MM.1S (cell line): ENCODE measurements at places on chromosomes 4 and X.

DNA sequence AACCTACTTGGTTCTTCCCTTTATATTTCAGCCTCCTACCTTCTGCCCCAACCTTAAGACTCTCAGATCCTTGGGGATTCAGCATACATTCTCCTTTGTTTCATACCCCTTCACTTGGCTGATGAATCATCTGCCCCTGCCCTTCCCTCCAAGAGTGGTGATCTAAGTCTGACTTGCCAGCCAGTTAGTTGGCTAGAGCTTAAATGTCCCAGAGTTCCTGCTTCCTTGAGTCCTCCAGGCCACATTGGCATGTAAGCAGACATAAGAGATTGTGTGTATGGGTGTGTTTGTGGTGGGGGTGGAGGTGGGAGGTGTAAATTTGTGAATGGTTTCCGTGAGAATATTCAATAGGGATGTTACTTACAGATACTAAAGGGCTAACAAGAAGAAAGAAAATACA, 3.7 kb upstream of the TEX13D start:
- DNase-seq, result no peak

DNA sequence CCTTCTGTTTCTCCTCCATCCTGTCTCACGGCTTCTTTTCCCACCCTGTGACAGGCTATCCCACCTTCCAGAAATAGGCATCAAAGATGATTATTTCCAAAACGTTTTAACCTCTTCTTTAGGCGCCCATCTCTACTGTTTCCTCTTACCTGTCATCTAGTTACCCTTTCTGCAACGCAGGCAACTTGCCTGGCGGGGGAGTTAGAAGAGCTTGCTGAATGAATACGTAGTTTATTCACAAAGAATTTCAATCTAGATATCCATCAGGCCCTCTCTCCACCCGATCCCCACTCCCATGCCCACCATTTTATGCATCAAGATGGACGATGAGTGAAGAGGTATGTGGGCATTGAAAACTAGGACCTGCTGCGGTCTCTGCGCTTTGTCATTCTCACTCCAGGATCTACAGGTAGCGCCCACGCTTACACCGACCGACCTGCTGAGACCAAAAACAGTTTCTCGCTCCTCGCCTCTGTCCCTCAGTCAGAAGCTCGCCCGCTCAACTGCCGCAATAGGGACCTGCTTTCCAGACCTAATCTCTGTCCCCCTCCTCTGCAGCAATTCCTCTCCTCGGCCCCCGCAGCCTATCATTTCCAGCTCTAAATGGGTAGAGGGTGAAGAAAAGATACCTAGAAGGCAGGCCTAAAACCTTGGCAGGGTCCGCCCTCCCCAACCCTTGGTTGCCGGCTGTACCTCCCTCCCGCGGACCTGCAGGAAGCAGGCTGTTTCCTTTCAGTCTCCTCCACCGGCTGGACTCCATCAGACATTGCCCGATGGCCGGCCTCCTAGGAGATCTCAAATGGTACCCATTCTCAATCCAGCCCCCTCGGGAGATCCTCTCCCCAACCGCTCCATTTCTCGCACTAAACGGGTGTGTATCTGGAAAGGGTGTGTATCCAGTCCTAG, 624 bp downstream of the BEX5 start:
- peak; percentile 37 for DNase-seq

GRCh38 chrX:11187001-11187400, 75.9 kb downstream of the HCCS start:
- DNase-seq, result no peak

DNA sequence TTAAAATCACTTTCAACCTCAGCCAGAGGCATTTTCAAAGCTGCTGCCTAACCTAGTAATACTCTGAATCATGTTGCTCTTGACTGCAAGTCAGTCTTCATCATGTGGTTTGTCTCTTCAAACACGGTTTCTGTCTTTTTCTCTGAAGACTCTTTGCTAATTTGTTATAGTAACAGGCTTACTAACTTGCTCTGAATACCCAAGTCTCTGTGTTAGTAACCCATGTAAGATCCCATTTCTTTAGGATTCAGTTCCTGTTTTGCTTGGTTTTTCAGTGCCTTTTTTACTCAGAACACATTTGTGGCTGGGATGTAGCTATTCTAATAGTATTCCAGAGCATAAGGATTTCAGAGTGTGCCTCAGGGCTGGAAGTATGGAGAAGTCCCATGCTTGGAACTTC, 1450.6 kb upstream of the IGFBP7 start:
- no peak for DNase-seq

- no peak for DNase-seq
Measured at GRCh38 chr4:98744372-98745150, 86.2 kb upstream of the TSPAN5 start.

- DNase-seq, result no peak
Measured at GRCh38 chr4:7275067-7275466, 82.7 kb downstream of the SORCS2 start.

- no peak for DNase-seq
Measured at GRCh38 chr4:5126231-5126630, 75.0 kb downstream of the STK32B start.

DNA sequence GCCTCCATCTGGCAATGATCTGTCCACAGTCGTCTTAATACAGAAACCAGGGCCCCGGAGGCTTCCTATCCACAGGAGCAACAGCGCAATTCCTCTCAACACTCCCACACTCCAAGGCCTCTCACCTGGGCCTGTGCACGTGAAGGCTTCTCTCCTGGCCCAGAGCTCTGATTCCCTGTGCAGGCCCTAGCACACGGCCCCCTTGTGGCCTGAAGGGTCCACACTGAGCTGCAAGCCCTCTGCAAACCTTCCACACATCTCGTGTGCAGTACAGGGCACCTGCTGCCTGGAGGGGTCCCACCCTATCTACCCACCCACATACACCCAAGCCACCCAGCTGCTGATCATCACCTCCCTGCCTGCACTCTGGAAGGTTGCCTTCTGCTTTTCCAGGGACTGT, 150.1 kb upstream of the NUDT10 start:
- DNase-seq, result no peak

DNA sequence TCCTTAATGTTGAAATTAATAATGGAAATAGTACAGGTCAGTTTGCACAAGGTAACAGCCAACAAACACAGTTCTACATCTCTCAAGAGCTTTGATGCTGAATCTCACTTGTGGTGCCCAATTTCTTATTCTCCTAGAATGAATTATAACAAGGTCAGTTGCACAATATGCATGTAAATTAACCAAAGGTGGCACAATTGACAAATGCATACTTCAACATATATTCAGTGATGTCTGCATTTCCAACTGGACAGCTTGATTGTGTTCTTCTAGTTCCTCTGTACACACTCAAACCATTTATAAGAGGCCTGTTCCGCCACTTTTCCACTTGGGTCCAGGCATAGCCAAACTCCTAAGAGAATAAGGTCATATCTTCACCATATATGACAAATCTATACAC, 210.3 kb upstream of the EPHA5 start:
- DNase-seq, result no peak
